Activated CD4-positive, alpha-beta T cell treated with anti-CD3 and anti-CD28 coated beads, Interleukin-2, amount 10 ng/mL, durations not matched to agents 7 days and 5 days (primary cell): ENCODE measurements at places on chromosomes 3 and 15. TPM values are rescaled to one million over a fixed set of nuclear protein-coding genes. Genes with fewer than 3 reads are reported as not detected.

WNT5A gene
- total RNA-seq = not detected

SLC9C1 gene
- not detected for total RNA-seq

MKRN2OS gene
- total RNA-seq = not detected

TGM5 gene
- total RNA-seq = not detected

THUMPD3 gene
- 46.6 TPM for total RNA-seq

PPP1R14D gene
- not detected for total RNA-seq
